ENCODE measurements at places on chromosomes 3 and 15. TPM values are rescaled to one million over a fixed set of nuclear protein-coding genes. Genes with fewer than 3 reads are reported as not detected.
A peak's percentile ranks its signal among the peaks of the same experiment; 100 is the strongest.

- no peak for DNase-seq
These were observed 425 bp downstream of the ANPEP start for GRCh38 chr15:89814112-89814742.

GRCh38 chr3:100093831-100094230 lies 20.5 kb downstream of the FILIP1L start:
- no peak for DNase-seq

GRCh38 chr3:79047581-79047980 lies 720.2 kb downstream of the ROBO1 start:
- DNase-seq: no peak

DNA sequence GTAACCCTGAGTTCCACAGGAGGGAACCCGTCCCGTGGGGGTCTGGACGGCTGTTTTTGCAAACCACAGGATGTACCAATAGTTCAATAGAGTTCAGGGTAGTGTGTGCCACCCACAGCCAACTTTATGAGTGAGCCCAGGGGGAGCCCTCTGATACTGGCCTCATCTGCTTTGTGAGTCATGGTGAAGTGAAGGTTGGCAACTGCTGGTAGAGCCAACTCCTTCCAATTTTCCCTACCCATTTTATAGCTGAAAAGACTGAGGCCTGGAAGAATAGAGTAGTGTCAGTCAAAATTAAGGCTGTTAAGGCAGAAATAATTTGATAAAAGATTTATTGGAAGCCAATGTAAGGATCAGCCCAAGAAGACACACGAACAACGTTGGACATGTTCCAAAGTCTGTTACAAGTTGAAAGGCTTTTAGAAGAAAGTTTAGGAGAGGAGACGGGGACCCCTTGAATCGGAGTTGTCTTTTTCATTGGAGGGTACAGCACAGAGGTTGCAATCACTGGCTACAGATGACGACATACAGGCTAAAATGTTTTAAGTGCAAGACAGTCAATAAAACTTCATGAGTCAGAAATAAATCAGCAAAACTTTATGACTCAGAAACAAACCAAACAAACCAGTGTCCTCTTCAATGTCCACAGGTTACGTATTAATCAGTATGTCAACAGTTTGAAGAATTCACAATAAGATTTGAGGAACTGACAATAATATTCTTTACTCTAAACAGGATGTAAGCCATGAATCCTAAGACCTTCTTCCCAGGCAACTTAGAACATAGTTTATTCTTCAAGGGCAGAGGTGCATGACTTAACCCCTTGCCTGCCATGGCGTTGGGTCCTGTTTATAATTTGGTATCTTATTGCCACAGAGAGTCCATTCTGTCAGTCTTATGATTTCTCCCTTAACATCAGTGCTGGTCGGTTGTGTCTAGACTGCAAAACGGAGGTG lies 62.9 kb upstream of the NR2E3 start:
- peak; percentile 94 for DNase-seq

GRCh38 chr3:194691481-194692283 lies 6.0 kb downstream of the FAM43A start:
- DNase-seq: no peak

DNA sequence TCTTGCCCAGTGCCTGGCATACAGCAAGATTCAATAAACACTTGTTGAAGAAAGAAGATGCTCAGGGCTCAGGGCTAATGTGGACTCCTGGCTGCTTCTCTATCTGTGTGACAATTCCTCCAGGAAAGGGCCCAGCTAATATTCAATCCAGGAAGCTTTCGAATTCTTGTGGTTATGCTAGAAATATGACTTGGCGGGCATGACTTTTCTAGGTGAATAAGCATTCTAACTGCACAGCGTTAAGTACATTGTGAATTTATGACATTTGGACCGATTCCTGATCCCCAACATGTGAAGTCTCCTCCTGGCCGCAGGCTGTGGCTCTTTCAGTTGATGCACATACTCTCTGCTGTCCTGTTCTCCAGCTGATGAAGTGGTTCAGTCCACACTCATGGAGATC lies 117.0 kb downstream of the IMPG2 start:
- no peak for DNase-seq

GRCh38 chr3:72143966-72144717 lies 359.2 kb upstream of the PROK2 start:
- DNase-seq: no peak

GRCh38 chr3:57673156-57673555 lies 19.7 kb downstream of the DENND6A start:
- DNase-seq: no peak

GRCh38 chr3:148884261-148884660 lies 19.2 kb downstream of the CPA3 start:
- no peak for DNase-seq

- DNase-seq: no peak
These were observed 490.0 kb downstream of the NAALADL2 start for GRCh38 chr3:175349168-175349567.

- DNase-seq: no peak
These were observed 75.6 kb downstream of the SLC12A8 start for GRCh38 chr3:125136966-125137357.

GRCh38 chr15:59528961-59529402 lies 82.6 kb upstream of the GCNT3 start:
- DNase-seq: peak; percentile 99

DNA sequence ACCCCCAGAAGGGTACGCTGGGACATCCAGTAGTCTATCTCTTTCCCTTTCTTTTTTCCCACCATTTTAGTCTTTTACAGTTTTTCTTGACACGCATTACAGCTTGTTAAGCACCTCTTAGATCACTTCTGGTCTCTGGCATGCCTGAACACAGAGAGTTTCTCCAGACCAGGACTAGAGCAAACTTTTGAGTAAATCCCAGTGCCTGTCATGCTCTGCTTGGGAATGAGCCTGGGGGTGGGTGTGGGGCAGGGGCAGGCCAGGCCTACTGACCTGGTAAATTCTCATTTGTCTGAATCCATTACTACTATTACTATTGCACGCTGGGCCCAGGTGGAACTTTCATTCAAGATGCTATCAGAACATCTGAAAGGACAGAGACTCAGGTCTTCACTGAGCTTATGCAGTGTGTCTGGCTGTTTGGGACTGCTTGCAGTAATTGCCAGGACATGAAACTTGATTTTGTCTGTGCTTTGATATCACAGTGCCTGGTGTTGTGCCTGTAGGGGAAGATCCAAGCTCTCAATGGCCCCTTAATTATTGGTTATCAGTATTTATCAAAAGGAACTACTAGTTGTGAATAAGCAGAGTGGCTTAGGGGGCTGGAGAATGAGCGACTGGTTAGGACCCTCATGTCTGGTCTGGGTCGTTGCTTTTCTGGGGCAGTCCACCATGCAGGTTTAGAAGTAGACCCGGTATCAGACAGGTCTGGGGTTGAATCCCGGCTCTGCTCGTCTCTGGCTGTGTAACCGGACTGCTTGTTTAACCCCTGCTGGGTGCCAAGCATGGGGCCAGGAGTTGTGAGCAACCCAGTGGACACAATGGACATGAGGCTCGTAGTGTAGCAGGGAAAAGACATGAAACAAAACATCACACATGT lies 196.1 kb upstream of the TLE3 start:
- DNase-seq: no peak

DNA sequence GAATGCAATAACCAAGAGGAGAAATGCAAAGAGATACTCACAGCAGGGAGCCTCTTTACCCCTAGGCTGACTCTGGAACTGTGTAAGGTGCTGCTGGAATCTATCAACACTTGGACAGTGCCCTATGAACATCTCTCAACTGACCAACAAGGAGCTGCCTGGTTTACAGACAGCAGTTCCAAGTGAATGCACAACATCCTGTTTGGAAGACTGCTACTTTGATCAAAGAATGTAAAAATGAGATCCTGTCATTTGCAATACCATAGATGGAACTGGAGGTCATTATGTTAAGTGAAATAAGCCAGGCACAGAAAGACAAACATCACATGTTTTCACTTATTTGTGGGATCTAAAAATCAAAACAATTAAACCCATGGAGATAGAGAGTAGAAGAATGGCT lies 136.3 kb downstream of the IMPG2 start:
- no peak for DNase-seq

DNA sequence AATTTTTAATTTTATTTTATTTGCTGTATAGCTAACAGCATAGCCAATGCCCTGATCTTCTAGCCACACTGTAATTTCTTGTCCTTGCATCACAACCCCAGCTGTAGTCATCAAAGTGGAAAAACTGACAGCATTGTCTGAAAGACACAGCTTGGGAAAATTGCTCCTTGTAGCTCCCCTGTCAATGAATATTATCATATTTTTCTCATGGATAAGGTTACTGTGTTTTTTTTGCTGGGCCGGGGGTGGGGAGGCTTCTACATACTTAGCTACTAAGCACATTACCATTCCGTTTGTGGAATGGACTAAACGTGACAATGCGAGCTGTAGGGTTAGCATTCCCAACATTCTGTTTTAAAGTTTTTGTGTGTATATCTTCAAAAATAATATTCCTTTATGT lies 381.3 kb downstream of the TIGIT start:
- no peak for DNase-seq

DNA sequence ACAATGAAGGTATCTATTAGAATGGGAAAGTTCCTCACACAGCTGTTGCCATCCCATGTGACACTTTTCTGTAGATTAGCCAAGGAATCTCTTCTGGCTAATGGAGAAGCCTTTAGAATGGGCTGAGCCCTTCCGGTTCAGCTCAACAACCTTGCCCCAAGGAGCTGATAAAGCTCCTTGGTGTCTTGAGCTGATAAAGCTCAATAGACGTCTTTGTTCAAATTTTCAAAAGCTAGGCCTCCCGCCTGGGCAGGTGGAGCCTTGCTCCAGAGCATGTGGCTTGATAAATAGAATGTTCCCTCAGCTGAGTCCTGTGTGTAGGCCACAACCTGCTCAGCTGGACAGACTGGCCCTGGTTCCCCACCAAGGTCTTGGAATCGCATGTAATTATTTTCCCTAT lies 7.2 kb upstream of the BNIP2 start:
- DNase-seq: peak; percentile 22

DNA sequence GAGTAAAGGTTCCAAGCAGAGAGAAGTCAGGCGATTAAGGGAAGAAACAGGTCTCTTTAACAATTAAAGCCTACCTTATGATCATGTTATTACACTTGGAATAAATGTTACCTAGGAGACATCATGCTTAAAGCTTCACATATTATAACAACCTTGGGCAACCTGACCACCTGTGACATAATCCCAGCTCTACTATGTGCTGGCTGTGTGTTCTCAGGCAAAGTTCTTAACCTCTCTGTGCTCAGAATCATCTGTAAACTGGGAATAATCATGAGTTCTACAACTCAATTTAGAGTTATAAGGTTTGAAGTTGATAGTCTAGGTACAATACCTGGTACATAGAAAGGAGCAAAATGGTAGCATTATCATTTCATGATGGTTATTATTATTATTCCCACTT lies 159.3 kb downstream of the MAGI1 start:
- DNase-seq: no peak

DNA sequence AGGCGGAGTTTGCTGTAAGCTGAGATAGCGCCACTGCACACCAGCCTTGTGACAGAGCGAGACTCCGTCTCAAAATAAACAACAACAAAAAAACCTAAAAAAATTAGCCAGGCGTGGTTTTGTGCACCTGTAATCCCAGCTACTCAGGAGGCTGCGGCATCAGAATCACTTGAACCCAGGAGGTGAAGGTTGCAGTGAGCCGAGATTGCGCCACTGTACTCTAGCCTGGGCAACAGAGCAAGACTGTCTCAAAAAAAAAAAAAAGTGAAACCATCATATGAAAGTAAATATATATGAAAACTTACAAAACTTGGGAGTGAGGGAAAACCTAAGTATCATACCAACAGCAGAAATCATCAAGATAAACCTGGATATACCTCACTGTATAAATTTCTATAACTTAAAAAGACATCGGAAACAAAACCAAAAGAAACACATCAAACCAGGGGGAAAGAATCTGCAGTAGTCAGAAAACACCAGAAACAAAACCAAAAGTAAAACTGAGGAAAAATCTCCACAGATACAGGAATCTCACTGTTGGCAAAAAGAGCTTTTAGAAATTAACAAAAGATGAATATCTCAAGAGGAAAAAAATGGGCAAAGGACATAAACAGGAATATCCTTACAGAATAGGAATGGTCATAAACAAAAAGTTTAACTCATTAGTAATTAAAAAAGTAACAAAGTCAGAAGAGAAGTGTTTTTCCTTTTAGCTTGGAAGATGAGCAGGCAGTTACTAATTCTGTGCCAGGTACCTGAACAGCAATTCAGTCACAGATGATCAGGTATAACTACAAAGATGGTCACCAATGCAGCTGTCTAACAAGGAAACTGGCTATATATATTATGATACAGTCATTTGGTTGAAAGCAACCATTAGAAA lies 41.3 kb downstream of the ETV5 start:
- no peak for DNase-seq

DNA sequence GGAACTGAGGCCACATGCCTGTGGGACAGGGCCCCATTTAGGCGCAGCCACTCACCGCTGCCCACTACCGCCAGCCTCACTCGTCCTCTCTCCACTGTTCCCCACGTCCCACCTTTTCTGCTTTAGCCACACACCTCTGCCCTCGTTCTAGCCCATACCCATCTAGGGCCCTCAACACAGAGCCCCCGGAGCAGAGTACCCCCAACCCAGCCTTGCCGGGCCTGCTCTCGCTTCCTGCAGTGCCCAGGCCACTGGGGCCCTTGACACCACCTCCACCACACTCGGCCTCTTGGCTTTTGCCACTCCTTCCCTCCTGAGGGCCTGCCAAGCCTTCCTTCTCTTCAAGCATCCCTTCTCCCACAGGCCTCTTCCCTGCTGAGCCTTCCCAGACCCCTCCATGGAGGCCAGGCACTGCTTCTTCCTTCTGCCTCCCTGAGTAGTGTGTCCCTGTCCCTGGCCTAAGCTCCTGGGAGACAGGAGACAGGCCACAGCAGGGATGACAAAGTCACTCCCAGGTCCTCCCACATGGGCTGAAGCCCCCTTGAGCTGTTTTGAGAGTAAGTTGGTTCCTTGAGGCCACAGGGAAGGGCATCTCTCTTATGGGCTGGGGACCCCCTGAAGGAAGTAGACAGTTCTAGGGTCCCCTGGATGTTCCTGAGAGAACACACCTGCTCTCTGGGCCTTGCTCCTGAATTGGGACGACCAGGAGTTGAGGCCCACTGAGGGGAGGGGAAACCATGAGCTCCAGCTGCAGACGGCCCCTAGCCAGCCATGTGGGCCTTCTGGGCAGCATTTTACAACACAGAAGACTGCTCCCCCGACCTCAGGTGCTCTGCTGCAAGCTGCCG lies 4.4 kb downstream of the PRSS50 start:
- no peak for DNase-seq

GRCh38 chr15:92029767-92030166 lies 176.3 kb downstream of the SLCO3A1 start:
- DNase-seq: no peak

GRCh38 chr15:74438721-74439316 lies 5.1 kb upstream of the SEMA7A start:
- peak; percentile 91 for DNase-seq

The CFAP100 gene
- total RNA-seq: 2.3 TPM

The TUSC7 gene
- not detected for total RNA-seq

The MYD88 gene
- 11.9 TPM for total RNA-seq

The LEKR1 gene
- 1.4 TPM for total RNA-seq

The RTP3 gene
- total RNA-seq: not detected

The MESP1 gene
- 0.71 TPM for total RNA-seq

The EIF2B5 gene
- 36.2 TPM for total RNA-seq

The SHQ1 gene
- 11.2 TPM for total RNA-seq

The UBP1 gene
- total RNA-seq: 23.8 TPM

The ARPP21 gene
- total RNA-seq: not detected

The MYEF2 gene
- 17.9 TPM for total RNA-seq

The COLQ gene
- total RNA-seq: not detected

The GPR171 gene
- total RNA-seq: not detected

The LIPH gene
- total RNA-seq: 11.6 TPM

Data from HT-29 (cell line).